ENCODE measurements at places on chromosomes 5 and 9.

GRCh38 chr5:77235846-77236721 is 25.6 kb downstream of the PDE8B start:
- DNase-seq: no peak

DNA sequence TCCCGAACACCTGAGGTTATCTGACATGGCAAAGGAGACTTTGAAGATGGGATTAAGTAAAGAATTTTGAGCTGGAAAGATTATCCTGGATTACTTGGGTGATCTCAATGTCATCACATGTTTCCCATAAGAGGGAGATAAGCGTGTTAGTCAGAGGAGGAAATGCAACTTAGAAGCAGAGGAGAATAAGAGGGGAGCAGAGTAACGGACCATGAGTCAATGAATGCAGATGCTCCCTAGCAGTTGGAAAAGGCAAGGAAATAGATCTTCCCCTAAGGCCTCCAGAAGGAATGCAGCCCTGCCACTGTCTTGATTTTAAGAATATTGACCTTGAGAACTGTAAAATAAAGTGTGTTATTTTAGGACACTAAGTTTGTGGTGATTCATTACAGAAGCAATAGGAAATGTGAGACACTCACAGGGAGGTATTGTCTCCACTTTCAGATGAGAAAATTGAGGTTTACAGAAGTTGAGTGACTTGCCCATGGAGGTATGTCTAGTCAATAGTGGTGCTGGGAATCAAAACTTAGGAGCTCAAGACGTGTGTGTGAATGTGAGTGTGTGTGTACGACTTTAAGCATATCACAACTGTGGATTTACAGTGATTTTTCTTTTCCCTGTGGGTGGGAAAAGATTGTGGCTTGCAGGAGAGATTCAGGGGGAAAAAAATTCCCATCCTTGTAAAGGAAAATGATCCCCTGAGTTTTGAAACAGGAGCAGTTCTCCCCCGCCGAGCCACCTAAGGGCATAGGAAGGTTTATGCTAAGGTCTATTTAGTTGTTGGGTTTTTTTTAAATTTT is 125.3 kb downstream of the TRIM32 start:
- DNase-seq: no peak

DNA sequence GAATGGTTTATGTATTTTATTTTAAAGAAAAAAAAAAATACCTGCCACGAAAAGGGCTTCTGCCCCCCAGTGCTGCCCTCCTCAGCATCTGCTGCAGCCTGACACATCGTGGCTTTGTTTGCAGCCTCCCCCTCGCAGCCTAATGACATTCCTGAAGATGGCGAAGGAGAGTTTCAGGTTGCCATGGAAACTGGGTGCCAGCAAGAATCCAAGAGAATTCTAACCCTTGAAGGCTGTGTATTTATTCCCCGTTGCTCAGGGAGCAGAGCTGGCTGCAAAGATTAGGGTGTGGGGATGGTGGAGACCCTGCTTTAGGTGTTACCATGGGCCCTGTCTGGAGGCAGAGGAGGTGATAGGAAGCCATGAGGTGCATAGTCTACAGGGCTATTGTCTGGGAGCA is 126.6 kb downstream of the NSG2 start:
- DNase-seq: no peak

GRCh38 chr9:16152276-16153101 is 599.6 kb downstream of the CCDC171 start:
- DNase-seq: no peak

GRCh38 chr5:13322769-13323168 is 621.7 kb downstream of the DNAH5 start:
- DNase-seq: no peak

Measured in stimulated activated CD8-positive, alpha-beta memory T cell treated with anti-CD3 and anti-CD28 coated beads, Interleukin-2, amount 100 ng/mL, for 48 hours (primary cell).